ENCODE measurements at places on chromosomes 6 and 20. TPM values are rescaled to one million over a fixed set of nuclear protein-coding genes. Genes with fewer than 3 reads are reported as not detected.

Gene CDH26
- total RNA-seq, result 0.70 TPM

Gene C20orf144
- not detected for total RNA-seq

Gene OR12D3
- not detected for total RNA-seq

Gene HEBP2
- 5.6 TPM for total RNA-seq

Gene EZR
- total RNA-seq, result 22.4 TPM

Gene SSTR4
- not detected for total RNA-seq

Gene ADTRP
- 0.50 TPM for total RNA-seq

Gene XKR7
- total RNA-seq, result under 0.01 TPM

Data from liver (tissue), 10 donors.